Stromal cell of bone marrow (primary cell): ENCODE measurements at places on chromosomes 5 and 9.

DNA sequence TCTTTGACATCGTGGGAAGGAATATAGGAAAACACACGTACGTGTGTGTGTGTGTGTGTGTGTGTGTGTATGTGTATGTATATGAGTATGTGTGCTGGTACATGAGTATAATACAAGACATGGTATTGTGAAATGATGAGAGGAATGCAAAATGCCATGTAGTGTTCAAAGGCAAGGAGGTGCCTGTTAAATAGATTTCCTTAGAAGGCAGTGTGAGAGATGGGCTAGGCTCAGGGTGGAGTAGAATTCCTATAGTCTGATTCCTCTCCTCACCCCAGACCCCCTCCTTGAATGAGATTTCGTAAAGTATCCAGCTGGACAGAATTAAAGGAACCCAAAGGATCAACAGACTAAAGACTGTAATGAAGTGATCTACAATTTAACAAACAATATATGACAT, 11.1 kb downstream of the GPR21 start:
- no peak for DNase-seq

- DNase-seq = no peak
Measured at GRCh38 chr9:14096258-14096922, 217.6 kb downstream of the NFIB start.

GRCh38 chr5:156893517-156893916, 43.4 kb downstream of the PPP1R2B start:
- DNase-seq = no peak

GRCh38 chr5:150289551-150290390, at the start of gene CAMK2A:
CAMK2A (minus strand) TSS chr5:150289773; CDS start chr5:150289625, 148 bp downstream.
- DNase-seq = no peak
